ENCODE measurements at places on chromosomes 16 and 17. TPM values are rescaled to one million over a fixed set of nuclear protein-coding genes. Genes with fewer than 3 reads are reported as not detected.

CDH5 gene
- total RNA-seq, result 66.9 TPM

- no peaks in the 10 kb centered on the region for H3K27me3 ChIP-seq
- peaks cover 12% of the 10 kb centered on the region for H3K4me1 ChIP-seq
- H3K4me3 ChIP-seq, result peak overlapping the region; percentile 84
Observed at GRCh38 chr17:48100591-48101011, 677 bp downstream of the CBX1 start.

- H3K4me1 ChIP-seq, result peaks cover 81% of the 10 kb centered on the region
- peak overlapping the region; percentile 36 for H3K27ac ChIP-seq
- H3K36me3 ChIP-seq, result no peaks in the 10 kb centered on the region
- no peak for DNase-seq
Observed at GRCh38 chr17:17112628-17113200, 70.5 kb downstream of the MPRIP start.

DNA sequence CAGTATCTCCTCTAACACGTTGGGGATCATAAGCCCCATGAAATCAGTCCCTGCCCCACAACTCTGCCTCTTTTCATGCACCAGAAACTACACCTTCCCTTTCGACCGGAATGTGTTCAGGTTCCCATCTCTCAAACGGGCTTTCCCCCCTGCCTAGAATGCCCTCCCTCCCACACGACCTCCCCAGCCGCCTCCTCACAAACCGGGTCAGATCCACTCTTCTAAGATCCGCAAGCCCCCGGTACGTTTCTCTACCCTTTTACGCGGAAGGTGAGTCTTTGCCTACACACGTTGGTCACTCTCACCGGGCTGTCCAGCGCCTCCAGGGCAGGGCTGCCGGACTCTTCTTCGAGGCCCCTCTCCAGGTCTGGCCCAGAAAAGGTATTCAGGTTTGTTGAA lies 708 bp downstream of the DHX33 start:
- no peak for DNase-seq
- H3K27me3 ChIP-seq, result no peaks in the 10 kb centered on the region

DYNLRB2 gene
- total RNA-seq, result 39.3 TPM

- peak; percentile 97 for DNase-seq
- H3K4me3 ChIP-seq, result no peak overlapping the region
- no peaks in the 10 kb centered on the region for H3K4me1 ChIP-seq
- no peaks in the 10 kb centered on the region for H3K36me3 ChIP-seq
Observed at GRCh38 chr17:3754458-3755334, 31.0 kb downstream of the HASPIN start.

DNA sequence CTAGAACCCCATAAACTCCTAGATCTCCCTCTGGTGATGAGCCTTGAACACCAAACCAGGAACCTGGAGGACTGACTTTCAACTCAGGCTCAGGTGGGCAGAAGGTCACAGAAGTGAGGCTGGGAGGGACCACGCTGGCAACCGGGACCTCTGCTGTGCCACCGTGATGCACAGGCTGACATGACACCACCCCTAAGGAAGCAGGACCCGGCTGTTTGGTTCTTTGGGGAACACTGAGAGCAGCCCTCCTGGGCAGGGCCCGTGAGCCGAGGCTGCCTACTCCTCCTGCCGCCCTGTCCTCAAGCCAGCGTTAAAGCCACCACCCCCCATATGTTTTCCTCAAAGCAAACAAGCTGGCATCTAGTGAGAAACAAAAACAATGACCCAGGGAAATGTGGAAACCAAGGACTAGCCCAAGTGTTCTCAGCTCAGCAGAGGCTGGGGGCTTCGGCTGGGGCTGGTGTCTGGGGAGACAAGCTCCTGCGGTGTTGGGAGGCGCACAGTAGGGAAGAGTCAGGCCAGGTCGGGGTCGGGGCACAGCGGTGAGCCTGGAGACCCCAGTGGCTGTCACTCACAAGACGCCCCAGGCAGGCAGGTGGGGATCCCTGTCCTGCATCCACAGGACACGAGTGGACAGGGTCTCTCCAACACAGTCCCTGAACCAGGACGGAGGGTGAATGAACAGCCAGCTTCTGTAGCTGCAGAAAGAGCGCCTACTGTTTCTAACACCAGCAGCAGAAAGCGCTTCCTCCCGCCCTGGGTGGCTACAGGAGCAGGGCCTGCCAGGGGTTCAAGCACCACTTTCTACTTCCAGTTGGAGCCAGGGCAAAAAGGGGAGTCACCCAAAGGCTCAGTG lies 1.7 kb downstream of the SMIM5 start:
- H3K36me3 ChIP-seq, result no peaks in the 10 kb centered on the region
- peak; percentile 59 for DNase-seq
- H3K27me3 ChIP-seq, result no peaks in the 10 kb centered on the region
- no peak overlapping the region for H3K4me3 ChIP-seq
- peak overlapping the region; percentile 68 for H3K27ac ChIP-seq

DNA sequence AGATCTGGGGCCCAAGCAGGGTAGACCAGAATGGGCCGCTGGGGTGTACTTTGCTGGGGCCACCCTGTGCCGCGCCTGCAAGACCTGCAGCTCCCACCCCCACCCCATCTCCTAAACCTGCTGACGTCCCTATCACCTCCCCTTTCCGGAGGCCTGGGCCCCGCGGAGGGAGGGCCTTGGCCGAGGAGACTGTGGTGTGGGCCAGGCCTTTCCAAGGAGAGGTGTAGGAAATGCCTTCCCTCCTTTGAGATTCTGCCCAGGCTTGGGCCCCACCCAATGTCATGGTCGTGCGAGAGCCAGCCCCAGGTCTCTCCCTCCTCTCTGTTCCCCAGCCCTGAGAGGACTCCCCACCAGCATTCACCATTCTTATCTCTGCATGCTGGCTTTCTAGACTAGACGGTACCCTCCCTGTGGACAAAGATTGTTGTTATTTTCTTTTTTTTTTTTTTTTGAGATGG lies 3.9 kb upstream of the WFIKKN2 start:
- no peaks in the 10 kb centered on the region for H3K36me3 ChIP-seq
- peak; percentile 66 for DNase-seq
- H3K4me1 ChIP-seq, result no peaks in the 10 kb centered on the region
- H3K27ac ChIP-seq, result no peak overlapping the region

GRCh38 chr16:1518626-1519135 lies 14.8 kb upstream of the TMEM204 start:
- H3K27me3 ChIP-seq, result no peaks in the 10 kb centered on the region
- H3K4me3 ChIP-seq, result no peak overlapping the region
- no peak for DNase-seq
- peaks cover 42% of the 10 kb centered on the region for H3K36me3 ChIP-seq

UTS2R gene
- total RNA-seq, result not detected

KCTD19 gene
- under 0.01 TPM for total RNA-seq
